CD4-positive, alpha-beta T cell treated with Interferon alpha-2 for 1 hour (primary cell): ENCODE measurements at places on chromosomes 11 and 22.

DNA sequence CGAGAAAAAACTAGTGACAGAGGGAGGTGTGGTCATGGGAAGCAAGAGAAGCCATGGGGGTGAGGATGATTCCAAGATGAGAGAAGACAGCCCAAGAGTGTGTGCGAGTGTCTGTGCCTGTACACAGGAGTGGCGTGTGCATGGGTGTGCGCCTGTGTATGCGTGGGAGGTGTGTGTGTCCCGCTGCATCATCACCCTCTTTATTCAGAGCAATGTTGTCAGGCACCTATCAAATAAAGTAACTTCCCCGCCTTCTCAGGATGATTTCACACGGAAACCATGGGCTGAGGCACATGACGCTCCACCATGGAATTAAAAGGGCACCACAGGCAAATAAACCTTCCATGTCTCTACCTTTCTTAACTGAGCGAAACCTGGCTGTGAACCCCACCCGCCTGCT lies 24.6 kb downstream of the MS4A10 start:
- no peak for DNase-seq

GRCh38 chr11:121613724-121614123 lies 161.0 kb upstream of the SORL1-AS1 start:
- DNase-seq: no peak

DNA sequence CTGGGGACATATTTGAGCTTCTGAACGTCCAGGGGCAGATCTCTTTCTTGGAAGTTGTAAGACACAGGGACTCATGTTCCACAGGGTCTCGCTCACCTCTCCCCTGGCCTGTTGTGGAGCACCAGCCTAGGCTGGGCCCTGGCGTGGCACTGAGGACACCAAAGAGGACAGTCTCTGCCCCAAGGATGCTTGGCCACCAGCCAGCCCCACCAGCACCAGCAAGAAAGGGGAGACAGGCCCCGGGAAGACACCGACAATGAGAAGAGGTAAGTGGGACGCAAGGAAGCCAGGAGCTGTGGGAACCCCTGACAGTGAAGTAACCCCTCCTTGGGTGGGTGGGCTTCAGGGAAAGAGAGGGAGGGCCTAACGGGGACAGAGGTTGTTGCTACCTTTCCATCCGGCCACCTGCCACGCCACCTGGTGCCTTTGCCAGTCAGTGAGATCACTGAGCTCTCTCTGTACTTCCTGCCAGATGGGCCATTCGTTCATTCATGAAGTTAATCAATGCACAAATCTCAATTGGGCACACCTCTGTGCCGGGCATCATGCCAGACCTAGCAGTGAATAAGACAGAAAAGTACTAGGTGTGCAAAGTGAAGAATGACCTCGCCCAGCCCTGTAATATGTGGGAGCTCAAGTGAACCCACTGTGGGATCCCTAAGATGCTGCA lies 11.1 kb downstream of the APOL5 start:
- no peak for DNase-seq

- DNase-seq: no peak
Observed at GRCh38 chr11:13728076-13728475, 59.6 kb downstream of the FAR1 start.

DNA sequence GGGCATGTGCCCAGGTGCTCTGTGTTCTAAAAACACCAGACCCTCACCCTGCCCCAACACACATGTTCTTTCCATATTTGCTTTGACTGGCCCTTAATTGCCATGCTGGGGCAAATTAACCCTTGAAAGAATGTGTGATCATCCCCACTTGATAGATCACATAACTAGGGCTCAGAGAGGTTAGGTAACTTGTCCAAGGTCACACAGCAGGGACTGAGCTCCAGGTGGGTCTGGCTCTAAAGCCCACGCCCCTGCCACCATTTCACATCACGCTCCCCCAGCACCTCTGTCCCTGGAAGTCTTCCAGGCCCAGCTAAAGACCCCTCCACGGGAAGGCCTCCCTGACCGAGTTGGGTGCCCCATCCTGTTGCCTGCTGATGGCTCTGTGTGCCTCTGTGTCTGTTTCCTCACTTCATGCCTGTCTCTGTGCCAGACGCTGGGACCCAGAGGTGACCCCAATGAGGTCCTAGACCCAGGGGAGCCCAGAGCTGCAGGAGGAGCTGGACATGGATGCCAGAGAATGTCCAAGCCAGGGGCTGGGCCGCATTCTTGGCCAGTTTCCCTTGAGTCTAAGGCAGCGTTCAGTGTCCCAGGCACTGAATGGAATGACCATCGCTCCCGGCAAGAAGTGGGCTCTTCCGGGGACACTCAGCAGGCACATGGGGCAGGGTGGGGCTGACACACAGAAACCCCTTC lies 79.7 kb downstream of the MYO7A start:
- no peak for DNase-seq
